ENCODE measurements at places on chromosomes 1 and 21. TPM values are rescaled to one million over a fixed set of nuclear protein-coding genes. Genes with fewer than 3 reads are reported as not detected.

- DNase-seq = no peak
These were observed 46.4 kb upstream of the ADGRL4 start for GRCh38 chr1:79052829-79053449.

DNA sequence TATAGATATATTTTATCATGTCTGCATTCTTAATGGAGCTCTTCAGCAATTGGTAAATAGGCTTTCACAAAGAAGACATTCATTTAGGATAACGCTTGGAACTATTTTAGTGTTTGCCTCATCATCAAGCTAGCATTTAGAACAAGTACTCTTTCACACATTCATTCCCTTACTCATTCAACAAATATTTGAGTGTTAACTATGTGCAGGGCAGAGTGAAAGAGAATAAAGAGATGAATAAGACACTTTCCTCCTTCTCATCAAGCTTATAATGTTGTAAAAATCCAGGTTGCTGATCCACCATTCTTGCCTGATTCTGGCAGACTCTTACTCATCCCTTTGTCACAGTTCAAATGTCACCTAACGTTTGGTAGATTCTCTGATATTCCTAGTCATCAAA, 386.3 kb upstream of the BEND5 start:
- no peak for DNase-seq

- DNase-seq = no peak
These were observed 72.2 kb downstream of the OSBPL9 start for GRCh38 chr1:51689075-51689440.

GRCh38 chr21:36478207-36478701, 1.7 kb downstream of the CLDN14 start:
- DNase-seq = peak; percentile 68

GRCh38 chr21:31258073-31258472, 86.0 kb downstream of the TIAM1 start:
- DNase-seq = no peak

DNA sequence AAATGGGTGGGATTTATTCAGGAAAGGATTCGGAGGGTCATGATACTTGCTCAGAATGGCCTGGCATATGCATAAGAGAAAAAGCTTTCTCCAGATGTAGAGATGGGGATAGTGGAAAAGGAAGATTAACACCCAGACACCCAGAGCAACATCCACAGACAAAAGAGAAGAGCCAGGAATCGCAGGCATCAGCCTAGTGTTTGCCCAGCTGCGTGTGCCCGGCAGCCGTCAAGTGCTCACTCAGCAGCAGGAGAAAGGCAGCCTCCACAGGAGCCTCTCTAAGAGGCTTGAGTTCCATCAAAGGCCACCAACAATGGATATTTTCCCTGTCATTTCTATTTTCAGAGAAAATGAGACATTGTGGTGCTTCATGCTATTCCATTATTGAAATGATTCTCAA, 54.7 kb downstream of the NTPCR start:
- no peak for DNase-seq

- DNase-seq = no peak
These were observed 245.8 kb downstream of the PLA2G4A start for GRCh38 chr1:187074445-187075048.

DNA sequence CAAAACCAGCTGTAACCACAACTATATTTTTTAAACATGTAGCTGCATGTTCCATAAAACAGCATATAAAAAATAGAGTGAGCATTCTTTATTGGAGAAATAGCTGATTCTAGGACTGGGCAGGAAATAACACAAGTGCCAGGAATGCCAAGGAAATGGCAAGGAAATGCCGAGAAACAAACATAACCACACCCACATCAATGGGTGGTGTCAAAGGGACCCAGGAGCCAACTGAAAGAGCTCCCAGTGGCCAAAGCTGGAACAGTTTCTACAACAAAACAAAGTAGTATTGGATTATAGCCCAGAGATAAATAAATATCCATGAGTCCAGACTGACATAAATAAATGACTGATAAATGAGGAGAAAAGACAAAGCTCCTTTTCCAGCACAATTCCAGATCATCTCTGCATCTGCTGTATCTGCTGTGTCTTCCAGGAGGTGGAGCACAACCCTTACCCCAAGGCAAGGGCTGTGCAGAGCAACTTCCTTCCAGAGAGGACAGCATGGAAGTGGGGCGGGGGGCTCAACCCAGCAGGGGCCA, 28.1 kb downstream of the ADARB1 start:
- DNase-seq = peak; percentile 65

DNA sequence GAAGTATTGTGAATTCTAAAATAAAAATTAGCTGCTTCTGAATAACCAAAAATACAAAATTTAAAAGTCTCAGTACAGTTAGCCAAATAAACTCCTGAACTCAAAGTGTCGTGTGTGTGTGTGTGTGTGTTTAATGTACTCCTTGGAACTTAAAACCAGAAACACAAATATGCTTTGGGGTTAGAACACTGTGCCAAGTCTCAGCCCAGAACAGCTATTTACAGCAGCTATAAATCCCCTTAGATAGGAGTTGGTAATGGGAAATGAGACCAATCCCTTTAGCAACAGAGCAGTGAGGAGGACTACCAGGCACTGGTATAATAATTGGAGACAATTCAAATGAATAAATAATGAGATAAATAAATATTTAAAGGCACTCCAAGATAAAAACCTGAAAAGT, 83.1 kb downstream of the PATJ start:
- DNase-seq = no peak

DNA sequence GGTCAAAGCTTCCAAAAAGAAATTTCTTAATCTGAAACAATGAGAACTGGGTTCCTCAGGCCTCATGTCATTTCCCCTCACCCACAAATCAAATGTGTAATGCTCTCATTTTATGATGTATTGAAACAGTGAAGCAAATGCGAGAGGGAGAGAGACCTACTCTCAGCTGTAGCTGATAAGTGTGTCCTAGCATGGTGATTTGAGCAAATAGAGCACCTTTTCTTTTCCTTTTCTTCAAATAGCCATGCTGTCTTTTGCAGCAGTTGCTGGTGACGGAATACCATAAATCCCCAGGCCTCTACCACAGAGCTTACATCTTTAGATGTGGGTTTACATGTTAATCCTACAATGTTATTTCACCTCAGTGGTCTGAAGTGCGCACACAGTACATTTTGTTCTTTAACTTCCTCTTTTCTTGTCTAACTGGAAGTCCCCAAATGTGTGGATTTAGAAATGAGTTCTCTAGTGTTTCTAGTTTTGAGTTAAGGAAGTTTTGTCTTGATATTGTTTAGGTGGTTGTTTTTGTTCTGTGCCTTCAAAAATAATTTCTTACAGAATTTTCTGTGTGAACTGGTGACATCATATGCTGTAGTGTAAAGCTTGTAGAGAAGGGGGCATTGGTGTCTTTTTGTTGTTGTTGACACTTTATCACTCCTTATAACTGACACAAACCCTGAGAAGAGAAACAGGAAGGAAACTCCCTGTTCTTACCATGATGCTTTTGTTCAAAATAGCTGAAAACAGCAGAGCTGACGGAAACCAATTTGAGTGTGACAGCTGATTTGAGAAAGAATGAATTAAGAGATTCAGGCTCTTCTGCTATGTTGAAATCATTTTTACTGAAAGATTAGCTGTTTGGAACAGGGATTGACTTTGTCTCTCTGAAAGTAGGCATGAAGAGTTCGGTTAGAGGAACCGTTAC, 12.2 kb downstream of the SMAP2 start:
- no peak for DNase-seq

DNA sequence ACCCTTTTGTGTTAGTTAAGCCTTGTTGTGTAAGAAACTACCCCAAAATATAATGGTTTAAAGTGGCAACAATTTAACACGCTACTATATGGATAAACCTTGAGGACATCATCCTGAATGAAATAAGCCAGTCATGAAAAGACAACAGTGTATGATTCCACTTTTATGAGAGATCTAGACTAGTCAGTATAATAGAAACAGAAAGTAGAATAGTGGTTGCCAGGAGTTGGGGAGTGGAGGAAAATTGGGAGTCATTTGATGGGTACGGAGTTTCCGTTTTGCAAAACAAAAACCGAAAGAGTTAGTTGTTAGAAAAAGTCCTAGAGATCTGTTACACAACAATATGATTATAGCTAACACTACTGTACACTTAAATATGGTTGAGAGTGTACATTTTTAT, 16.0 kb upstream of the CHIA start:
- no peak for DNase-seq

DNA sequence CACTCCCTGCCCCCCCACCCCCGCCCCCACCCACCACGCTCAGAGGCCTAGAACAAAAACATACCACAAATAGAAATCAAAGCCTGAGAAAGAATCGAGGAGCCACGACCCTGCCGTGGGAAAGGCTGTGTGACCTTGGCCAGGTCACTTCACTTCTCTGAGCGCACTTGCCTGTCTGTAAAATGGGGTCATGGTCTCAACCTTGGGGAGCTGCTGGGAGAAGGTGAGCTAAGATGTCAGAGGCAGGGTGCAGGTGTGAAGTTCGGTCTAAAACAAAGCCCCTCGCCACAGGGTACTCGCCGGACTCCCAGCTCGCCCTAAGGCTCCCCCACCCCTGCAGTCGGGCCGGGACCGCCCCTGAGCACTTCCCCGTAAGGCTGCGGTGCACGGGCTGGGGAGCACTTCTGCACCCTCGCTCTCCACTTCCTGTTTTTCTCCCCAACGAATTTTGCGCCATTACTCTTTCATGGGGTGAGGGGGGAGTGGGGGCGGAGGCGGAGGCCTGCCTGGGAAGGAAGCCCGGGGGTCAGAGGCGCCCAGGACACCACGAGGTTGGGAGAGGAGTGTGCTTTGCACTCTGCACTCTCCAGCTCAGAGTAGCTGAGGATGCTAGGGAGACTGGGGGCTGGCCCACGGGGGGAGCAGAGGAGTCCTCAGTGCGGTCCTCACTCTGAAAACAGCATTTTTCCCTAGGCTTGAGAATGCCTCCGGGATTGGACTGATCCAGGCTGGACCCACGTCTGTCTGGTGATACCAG, 21.9 kb upstream of the PIK3CD start:
- no peak for DNase-seq

GRCh38 chr21:42677339-42678321, 24.2 kb downstream of the PDE9A start:
- peak; percentile 83 for DNase-seq

DNA sequence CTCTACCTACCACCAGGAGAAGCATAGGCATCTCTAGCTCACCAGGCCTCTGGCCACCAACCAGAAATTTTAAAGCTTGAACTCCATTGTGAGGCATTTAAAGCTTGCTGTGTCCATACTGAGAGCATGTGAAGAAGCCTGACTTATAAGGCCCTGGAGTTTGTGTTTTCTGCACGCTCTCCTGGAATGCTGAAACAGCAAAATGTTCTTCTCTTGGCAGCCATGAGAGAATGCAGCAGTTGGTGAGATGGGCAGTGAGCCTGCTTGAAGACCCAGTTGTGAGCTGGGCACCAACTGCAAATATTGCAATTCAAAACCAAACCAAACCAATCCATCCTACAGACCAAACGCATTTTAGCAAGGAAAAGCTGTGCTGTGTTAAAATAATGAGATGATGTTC, 170.0 kb upstream of the IVNS1ABP start:
- DNase-seq = no peak

- DNase-seq = peak; percentile 42
These were observed 165.9 kb downstream of the ADGRL4 start for GRCh38 chr1:78840453-78841271.

GRCh38 chr1:19987719-19988118, 8.3 kb upstream of the PLA2G2A start:
- no peak for DNase-seq

DNA sequence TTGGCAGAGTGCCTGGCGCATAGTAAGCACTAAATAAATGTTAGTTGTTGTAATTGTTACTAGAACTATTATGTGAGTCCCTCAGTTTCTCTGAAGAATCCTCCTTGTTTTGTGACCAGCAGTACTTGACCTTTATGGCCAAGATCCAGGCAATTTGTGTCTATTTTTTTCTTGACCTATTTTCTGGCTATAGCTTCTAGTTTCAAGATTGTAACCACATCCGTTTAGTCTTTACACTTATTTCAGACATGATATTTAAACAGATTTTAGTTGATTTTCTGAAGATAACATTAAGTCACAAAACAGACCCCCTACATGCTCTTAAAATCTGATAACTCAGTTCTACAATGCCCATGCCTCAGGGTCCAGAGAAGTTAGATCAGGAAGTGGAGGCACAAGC, 50.3 kb downstream of the CDC7 start:
- DNase-seq = no peak

Gene GPR25
- total RNA-seq = not detected

Gene GLIS1
- total RNA-seq = 0.95 TPM

Gene IFI44L
- 0.04 TPM for total RNA-seq

Gene OR2L5
- not detected for total RNA-seq

Gene OR6N2
- not detected for total RNA-seq

Gene OLIG1
- not detected for total RNA-seq

Gene LCE3D
- not detected for total RNA-seq

Gene ATP1A4
- total RNA-seq = not detected

Gene DLGAP3
- total RNA-seq = 0.42 TPM

Gene IL19
- not detected for total RNA-seq

Data from cardiac muscle cell (in vitro differentiated cells and primary cell).